K562 (cell line): ENCODE measurements at places on chromosomes 1 and 21.
A peak's percentile ranks its signal among the peaks of the same experiment; 100 is the strongest.

DNA sequence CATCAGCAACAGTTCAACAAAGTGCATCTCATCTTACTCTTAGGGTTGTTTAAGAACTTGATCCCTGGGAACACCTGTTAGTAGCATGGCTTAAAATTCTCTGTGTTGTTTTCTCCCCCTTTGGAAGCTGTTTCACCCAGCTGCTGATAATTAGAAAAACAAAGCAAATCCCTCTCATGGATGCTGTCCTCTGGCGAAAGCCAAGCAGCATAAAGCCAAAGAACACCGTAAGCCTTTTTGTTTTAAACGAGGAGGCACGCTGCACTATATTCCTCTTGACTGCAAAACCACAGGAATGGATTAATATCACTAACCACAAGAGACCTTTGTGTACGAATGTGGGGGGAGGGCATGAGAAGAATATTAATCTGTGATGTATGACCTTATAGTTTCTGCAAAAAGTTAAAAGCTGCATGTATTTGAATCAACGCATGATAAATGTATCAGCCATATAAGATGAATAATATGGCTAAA is 923.2 kb downstream of the LTN1 start:
- DNase-seq: no peak

GRCh38 chr1:205783904-205784303 is 8.6 kb upstream of the RAB29 start:
- no peak for DNase-seq

GRCh38 chr1:230084408-230085177 is 17.6 kb downstream of the GALNT2 start:
- no peak for DNase-seq

DNA sequence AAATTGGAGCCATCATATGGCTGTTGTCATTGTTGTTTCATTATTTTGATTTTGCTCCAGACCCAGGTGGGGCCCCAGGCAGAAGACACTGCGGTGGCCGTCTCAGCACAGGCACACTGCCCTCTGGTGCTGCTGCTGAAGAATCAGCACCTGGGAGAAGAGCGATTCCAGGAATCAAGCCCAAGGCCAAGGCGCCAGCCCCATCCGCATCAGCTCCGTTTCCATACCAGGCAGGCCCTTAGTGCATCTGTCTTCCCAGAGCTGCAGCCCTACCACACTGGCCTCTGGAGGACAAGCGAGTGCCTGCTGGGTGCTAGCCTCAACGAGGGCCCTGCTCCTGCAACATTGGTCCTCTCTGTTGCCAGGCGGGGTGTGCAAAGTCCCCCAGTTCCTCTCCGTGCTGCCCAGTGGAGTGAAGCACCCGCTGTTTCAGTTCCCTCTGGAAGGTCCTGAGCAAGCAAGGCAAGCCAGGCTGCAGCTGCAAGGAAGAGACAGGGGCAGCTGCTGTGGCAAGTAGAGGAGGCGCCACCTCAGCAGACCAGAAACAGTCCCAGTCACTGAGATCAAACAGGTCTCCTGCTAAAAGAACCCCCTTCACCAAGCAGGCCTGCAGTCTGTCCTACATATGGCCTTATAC is 5.2 kb downstream of the GRIK3 start:
- DNase-seq: peak; percentile 7

DNA sequence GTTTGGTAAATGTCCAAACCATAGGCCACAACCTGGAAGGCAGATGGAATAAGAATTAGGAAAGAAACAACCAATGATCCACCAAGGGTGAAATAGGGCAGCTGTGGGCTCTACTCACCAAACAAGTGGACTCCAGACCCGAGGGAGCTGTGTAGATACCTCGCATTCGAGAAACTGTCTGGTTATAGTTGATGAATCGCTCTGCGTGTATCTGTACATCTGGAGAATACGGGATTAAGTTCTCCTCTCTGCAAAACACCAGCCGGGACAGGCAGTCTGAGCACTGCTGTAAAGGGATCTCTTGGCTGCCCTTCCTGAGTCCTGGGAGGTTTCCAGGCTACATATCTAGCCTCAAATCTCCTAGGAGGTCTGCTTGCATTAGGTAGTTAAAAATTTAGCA is 9.4 kb upstream of the UBR4 start:
- DNase-seq: no peak

GRCh38 chr1:221392453-221392852 is 349.4 kb downstream of the DUSP10 start:
- no peak for DNase-seq

GRCh38 chr1:184152434-184152898 is 100.9 kb downstream of the TSEN15 start:
- DNase-seq: no peak

DNA sequence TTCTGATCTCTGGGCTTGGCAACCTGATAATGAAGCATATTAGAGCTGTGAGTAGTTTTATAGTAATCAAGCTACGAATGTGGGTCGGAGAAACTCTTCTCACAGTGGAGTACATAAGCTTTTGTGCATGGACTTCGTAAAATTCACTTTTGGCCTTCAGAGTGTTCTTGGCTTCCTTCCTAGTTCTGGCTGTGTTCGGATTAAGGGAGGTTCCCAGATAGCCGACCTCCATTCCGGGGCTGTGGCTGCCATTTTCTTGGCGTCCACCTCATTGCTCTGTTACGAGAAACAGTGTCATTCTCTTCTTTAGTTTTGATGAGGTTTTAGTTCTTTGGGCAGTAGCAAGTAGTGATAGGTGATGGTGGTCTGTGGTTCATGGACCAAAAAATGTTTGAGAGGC is 26.3 kb downstream of the CAMTA1 start:
- no peak for DNase-seq

GRCh38 chr21:43808832-43809251 is 19.5 kb downstream of the RRP1 start:
- no peak for DNase-seq

DNA sequence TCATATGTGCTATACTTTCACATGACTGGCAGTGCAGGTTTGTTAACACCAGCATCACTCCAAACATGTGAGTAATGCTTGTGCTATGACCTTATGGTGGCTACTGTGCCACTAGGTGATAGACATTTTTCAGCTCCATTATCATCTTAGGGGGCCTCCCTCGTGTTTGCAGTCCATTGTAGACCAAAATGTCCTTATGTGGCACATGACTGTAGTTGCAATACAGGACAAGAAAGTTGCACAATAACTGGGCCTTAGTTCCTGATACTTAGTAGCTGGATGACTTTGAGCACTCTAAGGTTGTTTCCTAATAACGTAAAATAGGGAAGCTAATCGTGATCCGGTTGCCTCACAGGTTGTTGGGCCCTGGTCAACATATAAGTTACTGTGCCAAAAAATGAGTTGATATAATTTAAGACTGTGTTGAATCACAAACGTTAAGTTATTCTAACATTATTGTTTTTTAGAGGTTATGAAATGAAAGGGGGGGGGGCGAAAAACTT is 511 bp upstream of the SNX27 start:
- DNase-seq: peak; percentile 26

GRCh38 chr1:39105061-39105840 is 79.1 kb downstream of the NDUFS5 start:
- DNase-seq: peak; percentile 87

DNA sequence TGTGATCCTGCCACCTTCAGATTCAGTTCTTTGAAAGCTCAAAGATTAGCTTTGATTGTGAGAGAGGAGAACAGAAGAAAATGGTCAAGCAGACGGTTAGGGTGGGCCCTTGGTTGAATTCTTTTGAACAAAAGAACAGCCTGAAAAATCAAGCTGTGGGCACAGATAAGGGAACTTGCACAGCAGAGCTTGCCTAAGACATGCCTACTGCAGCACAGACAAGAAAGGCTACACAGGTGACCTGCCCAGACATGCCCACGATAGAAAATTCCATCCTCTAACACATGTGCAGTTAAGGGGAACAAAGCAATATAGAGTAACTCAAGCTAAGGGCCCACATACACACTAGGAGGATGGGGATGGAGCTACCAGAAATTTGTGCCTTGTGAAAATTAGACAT is 512.5 kb upstream of the LRRC7 start:
- no peak for DNase-seq

DNA sequence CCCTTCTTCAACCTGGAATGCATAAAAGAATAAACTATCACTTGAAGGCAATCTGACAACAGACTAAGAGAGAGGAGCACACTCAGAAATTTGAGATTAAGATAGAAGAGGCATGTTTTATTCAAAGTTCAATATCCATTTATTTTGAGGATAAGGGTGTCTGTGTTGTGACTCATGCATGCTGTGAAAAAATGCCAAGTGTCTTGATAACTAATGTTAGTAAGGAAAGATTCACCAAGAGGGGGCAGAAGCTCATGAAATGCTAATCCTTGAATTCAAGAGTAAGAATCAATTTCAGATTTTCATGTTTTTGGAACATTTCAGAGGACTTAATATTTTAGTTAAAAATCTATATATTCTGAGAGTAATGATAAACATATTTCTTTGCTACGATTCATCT is 94.0 kb downstream of the IFI44 start:
- DNase-seq: no peak

DNA sequence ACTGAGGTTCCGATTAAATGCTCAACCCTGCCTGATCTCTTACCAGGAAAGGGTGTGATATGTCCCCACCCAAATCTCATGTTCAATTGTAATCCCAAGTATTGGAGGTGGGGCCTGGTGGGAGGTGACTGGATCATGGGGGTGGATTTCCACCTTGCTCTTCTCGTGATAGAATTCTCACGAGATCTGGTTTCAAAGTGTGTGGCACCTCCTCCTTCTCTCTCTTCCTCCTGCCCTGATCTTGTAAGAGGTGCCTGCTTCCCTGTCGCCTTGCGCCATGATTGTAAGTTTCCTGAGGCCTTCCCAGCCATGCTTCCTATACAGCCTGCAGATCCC is 34.9 kb downstream of the RSPH1 start:
- DNase-seq: no peak

DNA sequence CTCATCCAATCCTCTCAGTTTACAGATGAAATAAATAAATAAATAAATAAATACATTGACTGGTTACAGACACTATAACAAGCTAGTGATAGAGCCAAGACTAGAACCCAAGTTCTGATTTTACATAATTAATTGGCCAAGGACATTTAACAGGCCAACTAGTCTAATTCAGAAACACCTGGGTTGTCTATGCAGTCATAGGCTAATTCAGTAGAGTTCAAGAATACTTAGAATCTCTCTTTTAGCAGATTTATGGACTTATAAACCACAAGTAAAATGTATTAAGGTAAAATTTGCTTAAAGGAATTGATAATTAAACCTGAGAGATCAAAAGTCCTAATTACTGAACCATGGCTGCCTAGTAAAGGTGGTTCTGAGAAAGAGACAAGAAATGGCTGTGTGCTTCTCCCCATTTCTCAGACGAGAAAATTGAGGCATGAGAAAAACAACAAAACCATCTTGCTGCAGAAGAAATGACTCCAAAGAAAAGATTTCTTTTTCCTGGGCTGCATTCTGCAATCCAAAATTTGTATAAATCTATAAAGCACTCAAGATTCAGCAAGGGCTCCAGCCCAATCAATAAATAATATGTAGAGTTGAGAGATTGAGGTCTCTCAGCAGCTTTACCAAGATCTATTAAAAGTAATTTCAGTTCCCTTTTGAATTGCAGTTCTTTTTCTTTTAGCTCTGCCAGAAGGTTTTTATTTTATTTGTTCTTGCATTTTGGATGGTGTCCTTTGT is 98.3 kb downstream of the DUSP10 start:
- DNase-seq: no peak

GRCh38 chr1:226117330-226117729 is 54.8 kb downstream of the H3-3A start:
- no peak for DNase-seq

GRCh38 chr21:45142469-45143308 is 68.3 kb downstream of the ADARB1 start:
- peak; percentile 26 for DNase-seq

DNA sequence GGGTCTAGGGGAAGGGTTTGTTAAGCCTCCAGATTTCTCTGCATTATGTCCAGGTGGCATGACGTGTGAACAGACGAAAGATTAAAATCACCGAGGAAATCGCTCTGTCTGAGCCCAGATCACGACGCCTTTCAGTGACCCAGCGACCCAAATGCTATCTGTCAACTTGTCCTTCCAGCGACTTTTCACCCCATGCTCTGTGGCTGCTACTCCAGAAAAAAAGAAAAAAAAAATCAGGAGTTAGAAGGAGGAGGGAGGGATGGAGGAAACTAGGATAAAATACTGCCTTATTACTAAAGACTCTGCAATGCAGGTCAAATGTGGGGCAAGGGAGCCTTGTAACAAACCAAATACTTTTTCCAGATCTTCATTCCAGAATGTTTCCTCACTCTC is 352.0 kb downstream of the NUF2 start:
- DNase-seq: no peak

GRCh38 chr1:209485167-209485566 is 98.3 kb upstream of the CAMK1G start:
- no peak for DNase-seq

DNA sequence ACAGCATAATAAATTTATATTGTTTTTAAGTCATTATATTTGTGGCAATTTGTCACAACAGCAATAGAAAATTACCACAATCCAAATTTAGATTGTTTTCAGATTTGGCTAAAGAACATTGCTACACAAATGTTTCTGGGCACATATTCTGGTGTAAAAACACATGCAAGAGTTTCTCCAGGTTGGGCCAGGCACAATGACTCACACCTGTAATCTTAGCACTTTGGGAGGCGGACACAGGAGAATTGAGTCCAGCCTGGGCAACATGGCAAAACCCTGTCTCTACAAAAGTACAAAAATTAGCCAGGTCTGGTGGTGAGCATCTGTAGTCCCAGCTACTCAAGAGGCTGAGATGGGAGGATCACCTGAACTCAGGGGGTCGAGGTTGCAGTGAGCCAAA is 8.4 kb downstream of the ERO1B start:
- no peak for DNase-seq

DNA sequence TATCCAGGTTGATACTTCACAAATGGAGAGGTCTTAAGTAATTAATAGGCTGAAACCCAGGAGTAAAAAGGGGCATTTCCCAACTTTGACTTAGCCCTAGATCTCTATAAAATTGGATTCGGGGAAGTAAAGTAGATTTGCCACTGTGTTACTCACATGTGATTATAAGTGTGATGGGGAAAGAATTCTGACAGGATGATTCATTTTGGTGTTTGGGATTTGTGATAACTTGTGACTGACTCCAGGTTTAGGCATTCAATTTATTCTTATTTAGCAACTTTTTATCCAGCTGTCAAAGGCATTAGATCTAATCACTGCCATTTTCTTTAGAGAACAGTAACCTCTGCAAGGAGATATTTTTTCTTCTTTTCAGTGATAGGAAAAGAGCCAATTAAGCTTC is 175.5 kb downstream of the ASTN1 start:
- DNase-seq: no peak
